ENCODE measurements at places on chromosomes 1 and 21.

GRCh38 chr1:41581216-41582003 lies 96.9 kb upstream of the EDN2 start:
- no peak for DNase-seq

GRCh38 chr21:27825035-27825434 lies 858.1 kb upstream of the ADAMTS5 start:
- DNase-seq, result no peak

GRCh38 chr1:22710701-22711049 lies at the start of gene EPHB2:
TSS of gene EPHB2 (plus strand) at chr1:22710839. CDS start at chr1:22710983, 144 bp downstream.
- no peak for DNase-seq

DNA sequence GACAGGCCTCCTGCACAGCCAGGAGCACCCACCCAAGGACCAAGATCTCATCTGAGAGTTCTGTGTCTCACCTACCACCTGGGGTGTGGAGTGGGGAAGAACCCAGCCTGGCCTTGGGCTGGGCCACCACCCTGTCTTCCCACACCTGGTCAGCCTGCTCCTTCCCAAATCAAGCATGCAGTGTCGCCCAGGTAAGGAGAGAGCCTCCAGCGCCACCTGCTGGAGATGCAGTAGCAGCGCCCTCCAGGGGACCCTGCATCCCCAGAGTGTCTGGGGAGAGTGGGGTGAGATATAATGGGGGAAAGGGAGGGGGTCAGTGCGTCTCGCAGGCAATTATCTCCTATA lies 32.3 kb downstream of the KIAA2013 start:
- peak; percentile 30 for DNase-seq

DNA sequence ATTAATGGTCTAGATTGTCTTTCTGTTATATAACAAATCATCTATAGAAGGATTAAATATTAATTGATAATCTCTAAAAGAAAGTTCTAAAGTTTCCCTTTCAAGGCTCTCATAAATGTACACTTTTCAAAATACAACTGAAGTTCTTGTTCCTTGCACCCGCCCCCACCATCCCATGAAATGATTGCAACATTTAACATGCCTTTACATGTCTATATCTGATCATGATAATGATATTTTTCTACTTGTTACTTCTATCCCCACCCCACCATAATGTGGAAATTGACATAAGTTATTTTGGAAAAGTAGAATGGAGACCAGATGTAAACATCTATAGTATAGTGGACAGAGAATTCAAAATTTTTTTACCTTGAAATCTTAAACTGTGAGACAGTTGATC lies 186.6 kb downstream of the NTNG1 start:
- DNase-seq, result no peak

- DNase-seq, result no peak
Observed at GRCh38 chr1:156690675-156691036, 13.4 kb upstream of the NES start.

DNA sequence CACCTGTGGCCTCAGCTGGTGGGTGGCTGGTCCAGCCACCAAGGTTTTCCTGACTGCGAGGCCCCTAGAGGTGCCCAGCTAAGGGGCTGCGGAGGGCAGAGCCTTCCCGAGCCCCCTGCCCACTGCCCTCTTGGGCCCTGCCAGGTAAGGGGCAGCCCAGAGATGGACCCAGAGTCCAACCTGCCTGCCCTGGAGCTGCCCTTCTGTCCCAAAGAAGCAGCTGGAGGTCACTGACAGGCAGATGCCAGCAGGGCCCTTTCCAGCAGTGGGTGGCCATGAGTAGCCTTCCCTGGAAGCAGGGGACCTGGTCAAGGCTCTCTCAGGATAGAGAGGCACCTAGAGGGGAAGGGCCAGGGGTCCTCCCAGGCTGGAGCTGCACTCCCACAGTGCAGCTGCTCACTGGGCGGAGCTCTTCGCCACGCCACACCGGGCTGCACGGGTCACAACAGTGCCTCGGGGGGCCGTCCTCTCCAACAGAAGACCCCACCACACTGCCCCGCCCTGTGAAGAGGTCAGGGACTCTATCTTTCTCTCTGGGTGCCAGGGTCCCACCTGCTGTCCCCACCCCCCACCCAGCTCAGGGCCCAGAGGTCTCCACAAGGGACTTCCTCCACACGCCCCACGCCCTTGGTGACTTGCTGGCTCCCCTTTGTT lies 10.9 kb upstream of the GNB1 start:
- DNase-seq, result no peak

DNA sequence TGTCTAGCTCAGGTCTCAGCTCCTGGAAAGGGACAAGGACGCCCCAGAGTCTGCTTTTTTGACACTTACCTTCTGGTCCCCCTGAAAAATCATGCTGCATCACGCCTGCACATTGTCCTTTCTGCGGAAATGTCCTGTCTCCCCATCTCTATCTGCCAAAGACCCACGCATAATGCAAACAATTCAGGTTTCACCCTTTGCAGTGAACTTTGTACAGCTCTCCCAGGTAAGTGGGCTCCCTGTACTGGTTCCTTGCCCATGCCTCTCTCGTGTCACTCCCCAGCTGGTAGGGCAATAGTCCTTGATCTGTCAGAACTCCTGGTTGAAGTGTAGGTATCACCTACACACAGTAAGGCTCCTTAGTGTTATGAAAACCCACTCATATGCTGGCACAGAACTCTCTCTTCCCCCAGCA lies 102.9 kb upstream of the IRF2BP2 start:
- DNase-seq, result no peak

- DNase-seq, result no peak
Observed at GRCh38 chr1:44696789-44697345, 22.4 kb downstream of the ARMH1 start.

DNA sequence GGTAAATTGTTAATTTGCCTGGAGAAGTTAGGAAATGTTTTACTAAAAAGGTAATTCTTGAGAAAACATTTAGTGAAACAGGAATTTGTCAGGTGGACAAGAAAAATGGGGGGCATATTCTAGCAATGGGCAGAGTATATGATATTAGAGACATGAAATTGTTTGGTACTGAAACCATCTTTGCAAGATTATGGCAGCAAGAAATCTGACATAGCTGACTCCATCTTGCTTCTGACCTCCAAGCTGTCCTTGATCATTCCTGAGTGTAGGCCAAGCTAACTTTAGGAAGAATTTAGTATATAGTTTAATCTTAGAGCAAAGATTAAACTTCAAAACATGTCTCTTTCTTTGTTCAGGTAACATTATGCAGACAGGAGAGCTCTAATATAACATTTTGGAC lies 14.0 kb upstream of the SAMSN1 start:
- DNase-seq, result no peak

- DNase-seq, result no peak
Observed at GRCh38 chr1:155646307-155646706, 36.3 kb downstream of the MSTO1 start.

- no peak for DNase-seq
Observed at GRCh38 chr1:12356004-12356890, 126.4 kb downstream of the VPS13D start.

- DNase-seq, result no peak
Observed at GRCh38 chr1:167915569-167915968, 1.6 kb upstream of the ADCY10 start.

DNA sequence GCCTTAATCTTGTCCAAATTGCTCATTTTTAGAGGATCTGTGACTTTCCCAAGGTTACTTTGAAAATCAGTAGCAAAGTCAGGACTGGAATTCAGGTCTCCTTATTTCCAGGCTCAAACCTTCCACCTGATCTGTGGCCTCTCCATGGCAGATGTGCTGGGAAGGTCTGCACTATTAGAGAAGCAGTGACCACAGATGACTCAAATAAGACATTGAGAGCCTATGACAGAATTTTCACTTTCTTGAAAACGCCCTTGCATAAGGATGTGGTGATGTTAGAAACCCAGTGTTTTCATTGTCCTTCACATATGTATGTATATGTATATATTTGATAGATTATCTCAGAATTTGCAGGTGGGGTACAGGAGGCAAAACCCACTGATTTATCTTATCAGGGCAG lies 45.3 kb downstream of the TTC39A start:
- no peak for DNase-seq

GRCh38 chr21:46639489-46640386 lies 4.3 kb downstream of the PRMT2 start:
- DNase-seq, result no peak

- no peak for DNase-seq
Observed at GRCh38 chr1:226429858-226430715, 22.2 kb upstream of the PARP1 start.

GRCh38 chr21:31744182-31744800 lies 12.4 kb upstream of the SCAF4 start:
- DNase-seq, result no peak

- DNase-seq, result no peak
Observed at GRCh38 chr1:111541721-111542120, 38.3 kb upstream of the ADORA3 start.

GRCh38 chr1:235583511-235584001 lies 66.0 kb downstream of the GNG4 start:
- DNase-seq, result peak; percentile 30

GRCh38 chr1:11536573-11537379 lies 57.8 kb downstream of the DISP3 start:
- no peak for DNase-seq

DNA sequence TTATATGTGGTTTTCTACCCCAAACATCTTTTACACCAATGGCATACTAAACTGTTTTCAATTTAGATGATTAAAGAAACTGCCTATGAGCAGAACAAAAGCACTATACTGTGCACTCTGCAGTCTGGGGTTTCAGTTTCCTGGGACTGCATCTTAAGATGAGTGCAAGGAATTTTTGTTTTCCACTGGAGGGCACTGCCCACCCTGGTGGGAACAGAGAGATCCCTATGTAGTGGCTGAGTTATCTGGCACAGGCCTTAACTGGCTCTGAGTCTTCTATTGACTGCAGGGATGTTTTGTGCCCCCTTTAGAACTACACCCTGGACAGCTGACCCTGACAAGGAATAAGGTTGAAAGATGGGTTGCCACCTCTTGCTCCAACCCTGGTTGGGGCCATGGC lies 12.0 kb downstream of the PROK1 start:
- DNase-seq, result no peak

GRCh38 chr1:185244015-185244747 lies 72.9 kb downstream of the IVNS1ABP start:
- no peak for DNase-seq

DNA sequence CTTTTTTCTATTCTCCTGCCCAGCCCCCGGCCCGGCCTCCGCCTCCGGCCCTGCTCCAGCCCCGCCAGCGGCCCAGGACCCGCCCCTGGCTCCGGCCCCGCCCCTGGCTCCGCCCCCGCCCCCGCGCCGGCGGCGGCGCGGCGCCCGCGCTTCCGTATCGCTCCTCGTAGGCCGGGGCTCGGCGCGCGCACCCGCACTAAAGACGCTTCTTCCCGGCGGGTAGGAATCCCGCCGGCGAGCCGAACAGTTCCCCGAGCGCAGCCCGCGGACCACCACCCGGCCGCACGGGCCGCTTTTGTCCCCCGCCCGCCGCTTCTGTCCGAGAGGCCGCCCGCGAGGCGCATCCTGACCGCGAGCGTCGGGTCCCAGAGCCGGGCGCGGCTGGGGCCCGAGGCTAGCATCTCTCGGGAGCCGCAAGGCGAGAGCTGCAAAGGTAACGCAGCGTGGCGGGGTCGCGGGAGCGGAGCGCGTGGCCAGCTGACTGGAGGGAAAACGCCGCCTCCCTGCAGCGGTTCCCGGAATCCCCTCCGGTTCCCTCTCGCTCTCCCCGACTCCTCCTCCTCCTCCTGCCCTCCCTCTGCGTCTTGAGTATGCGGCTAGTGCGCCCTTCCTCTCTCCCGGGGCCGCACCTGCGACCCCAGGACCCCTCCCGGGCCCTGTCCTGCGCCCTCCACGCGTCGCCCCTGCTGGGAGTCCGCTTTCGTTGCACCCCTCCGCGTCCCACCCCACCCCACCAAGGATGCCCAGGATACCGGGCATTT lies at the start of gene IFNAR2:
Gene IFNAR2 (plus strand): TSS at position 155 of the 761 bp plus-strand sequence. CDS start 11,985 bp downstream, outside the sequence.
- DNase-seq, result peak; percentile 34

DNA sequence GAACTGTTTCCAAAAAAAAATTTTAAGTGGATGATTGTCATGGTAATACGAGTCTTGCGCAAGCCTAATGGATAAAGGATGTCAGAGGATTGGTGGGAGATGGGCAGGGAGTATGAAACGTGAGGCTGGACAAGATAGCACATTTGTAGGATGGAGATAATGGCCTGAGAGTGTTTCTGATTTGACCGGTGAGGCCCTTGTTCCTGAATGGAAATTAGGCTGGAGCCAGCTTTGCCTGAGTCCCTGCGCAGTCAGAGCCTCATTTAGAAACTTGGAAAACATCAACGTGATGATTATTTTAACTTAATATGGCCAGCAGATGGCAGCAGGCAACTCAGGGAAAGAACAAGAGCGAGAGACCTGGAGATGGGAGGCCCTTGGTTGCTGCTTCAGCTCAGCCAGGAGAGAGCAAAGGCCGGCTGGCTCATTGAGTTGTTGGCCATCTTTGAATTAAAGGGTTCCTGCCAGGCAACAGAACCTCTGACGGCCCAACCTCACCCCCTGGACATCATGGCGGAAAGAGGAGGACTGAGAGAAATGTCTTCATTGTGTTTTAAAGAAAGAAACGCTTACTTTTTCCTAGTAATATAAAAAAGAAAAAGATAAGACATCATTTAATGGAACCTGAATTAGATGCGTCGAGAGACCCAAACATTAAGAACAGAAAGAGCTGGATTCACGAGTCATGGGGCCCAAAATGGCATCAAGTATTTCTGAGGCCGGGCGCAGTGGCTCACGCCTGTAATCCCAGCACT lies 80.3 kb downstream of the SELENOF start:
- peak; percentile 44 for DNase-seq

DNA sequence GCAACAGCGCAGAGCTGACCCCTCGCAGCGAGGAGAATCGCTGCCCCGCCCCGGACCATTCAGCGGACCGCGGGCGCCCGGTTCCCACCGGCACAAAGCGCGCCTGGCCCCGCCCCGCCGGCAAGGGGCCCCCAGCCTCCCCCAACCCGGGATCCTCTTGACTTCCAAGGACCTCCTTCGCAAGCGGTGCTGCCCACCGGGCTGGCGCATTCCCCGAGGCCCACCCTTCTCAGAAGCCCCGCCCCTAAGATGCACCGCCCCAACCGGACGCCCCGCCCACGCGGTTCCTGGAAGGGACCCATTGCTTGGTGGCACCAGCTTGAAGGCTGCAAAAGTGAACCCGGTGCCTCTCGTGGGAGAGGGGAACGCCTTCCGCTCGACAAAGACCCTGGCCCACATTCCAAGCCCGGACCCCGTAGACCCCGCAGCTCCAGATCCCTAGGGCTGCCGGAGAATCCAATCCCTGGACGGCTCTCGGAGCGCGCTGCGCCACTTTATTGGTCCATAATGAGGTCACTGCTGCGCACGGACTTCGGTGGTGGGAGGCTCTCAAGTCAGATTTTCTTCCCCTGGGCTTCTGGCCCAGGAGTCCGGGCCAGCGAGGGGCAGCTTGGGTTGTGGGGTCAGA lies 2.0 kb downstream of the HES3 start:
- no peak for DNase-seq

DNA sequence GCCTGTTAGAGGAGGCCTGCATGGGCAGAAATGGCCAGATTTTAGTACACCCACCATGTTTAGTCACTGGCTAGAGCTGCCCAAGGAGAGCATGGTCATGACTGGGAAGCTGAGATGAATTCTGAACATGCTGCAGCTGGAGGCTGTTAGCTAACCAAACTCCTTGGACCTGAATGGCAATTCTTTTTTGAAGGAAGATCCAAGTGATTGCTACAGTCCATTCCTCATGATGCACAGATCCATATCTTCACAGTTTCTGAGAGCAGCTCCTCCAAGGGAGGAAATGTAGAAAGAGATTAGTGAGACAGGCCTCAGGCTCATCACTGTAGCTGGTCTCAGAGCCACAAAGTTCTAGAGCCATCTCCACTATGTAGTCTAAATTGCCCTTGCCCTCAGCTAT lies 11.1 kb downstream of the ZFYVE9 start:
- no peak for DNase-seq
